ENCODE measurements at places on chromosomes 11 and 22.

- DNase-seq = no peak
These were observed 80.3 kb upstream of the IZUMO1R start for GRCh38 chr11:94224078-94224477.

DNA sequence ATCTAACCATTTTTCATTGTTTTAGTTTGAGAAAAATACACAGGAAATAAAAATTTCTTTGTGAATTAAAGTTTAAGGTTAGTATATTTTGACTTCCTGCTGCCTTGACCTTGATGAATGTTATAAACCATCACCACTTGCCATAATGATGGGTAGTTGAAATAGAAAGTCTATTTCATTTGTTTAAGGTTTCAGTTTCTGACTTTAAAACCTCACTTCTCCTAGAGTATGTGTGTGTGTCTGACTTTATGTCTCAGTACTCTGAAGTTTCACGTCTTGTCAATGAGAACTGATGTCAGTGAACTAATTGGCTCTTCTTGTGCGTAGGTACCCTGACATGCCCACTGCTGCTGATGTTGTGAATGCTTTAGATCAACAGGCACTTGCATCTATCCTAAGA is 188.2 kb downstream of the METTL15 start:
- no peak for DNase-seq

DNA sequence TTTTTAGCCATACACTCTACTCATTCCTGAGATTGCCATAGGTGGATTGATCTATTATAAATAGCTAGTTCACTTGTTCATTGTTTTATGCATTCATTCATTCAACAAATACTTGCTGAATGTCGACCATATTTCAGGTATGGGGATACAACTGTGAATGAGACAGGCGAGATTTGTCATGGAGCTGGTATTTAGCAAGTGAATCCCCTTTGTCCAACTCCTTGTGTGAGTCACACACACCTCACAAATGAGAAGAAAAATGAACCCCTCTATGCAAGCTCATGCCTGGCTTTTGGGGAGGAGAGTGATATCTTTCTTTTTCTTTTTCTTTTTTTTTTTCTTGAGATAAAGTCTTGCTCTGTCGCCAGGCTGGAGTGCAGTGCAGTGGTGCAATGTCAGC is 1.8 kb upstream of the AMPD3 start:
- no peak for DNase-seq

- DNase-seq = no peak
These were observed 12.6 kb downstream of the LRRC75B start for GRCh38 chr22:24580276-24580675.

- no peak for DNase-seq
These were observed 5.3 kb downstream of the ATP5MG start for GRCh38 chr11:118406599-118407166.

- no peak for DNase-seq
These were observed 570.7 kb downstream of the JRKL start for GRCh38 chr11:96960476-96960875.

- DNase-seq = no peak
These were observed 86.2 kb downstream of the MSANTD4 start for GRCh38 chr11:105935791-105936190.

GRCh38 chr11:26580929-26581328 is 8.9 kb upstream of the MUC15 start:
- DNase-seq = no peak

All from T-helper 1 cell (primary cell).